Activated CD4-positive, alpha-beta T cell treated with anti-CD3 and anti-CD28 coated beads, Interleukin-2, amount 10 ng/mL, durations not matched to agents 7 days and 5 days (primary cell): ENCODE measurements at places on chromosomes 12 and 14. TPM values are rescaled to one million over a fixed set of nuclear protein-coding genes. Genes with fewer than 3 reads are reported as not detected.

The ADAM20 gene
- total RNA-seq: 0.17 TPM

- DNase-seq: no peak
- no peaks in the 10 kb centered on the region for H3K4me1 ChIP-seq
- H3K4me3 ChIP-seq: no peak overlapping the region
- no peaks in the 10 kb centered on the region for H3K36me3 ChIP-seq
Measured at GRCh38 chr12:31220633-31221550, 105.1 kb downstream of the SINHCAF start.

The PTPRO gene
- 10.2 TPM for total RNA-seq

- DNase-seq: no peak
- H3K27me3 ChIP-seq: peaks cover 18% of the 10 kb centered on the region
- no peaks in the 10 kb centered on the region for H3K36me3 ChIP-seq
- no peak overlapping the region for H3K27ac ChIP-seq
- no peak overlapping the region for H3K4me3 ChIP-seq
Measured at GRCh38 chr14:23307687-23308644, 1.3 kb downstream of the BCL2L2 start.
